T follicular helper cell (primary cell): ENCODE measurements at places on chromosomes 16 and 17.

- no peak for DNase-seq
Observed at GRCh38 chr16:88789594-88789993, 4.6 kb upstream of the PIEZO1 start.

DNA sequence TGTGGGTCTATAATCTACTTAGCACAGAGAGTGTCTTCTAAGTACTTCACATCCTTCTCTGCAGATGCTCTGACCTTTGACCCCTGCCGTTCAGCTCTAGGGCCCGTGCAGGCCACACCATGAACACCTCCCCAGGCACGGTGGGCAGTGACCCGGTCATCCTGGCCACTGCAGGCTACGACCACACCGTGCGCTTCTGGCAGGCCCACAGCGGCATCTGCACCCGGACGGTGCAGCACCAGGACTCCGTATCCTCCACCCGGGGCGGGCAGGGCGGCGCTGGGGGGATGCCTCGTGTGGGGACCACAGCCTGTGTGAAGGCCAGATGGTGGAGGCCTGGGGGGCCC is 686 bp downstream of the MLST8 start:
- DNase-seq: no peak

- no peak for DNase-seq
Observed at GRCh38 chr16:6146356-6146755, 1048.8 kb upstream of the EEF2KMT start.

DNA sequence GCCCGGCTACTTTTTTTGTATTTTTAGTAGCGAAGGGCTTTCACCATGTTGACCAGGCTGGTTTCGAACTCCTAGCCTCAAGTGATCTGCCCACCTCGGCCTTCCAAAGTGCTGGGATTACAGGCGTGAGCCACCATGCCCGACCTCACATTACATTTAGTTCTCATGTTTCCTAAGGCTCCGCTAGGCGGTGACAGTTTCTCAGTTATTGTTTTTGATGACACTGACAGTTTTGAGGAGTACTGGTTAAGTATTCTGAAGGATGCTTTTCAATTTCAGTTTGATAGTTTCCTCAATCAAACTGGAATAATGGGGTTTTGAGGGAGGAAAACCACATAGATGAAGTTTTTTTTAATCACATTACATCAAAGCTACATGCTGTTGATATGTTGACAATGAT is 1028.5 kb downstream of the CDH8 start:
- no peak for DNase-seq

DNA sequence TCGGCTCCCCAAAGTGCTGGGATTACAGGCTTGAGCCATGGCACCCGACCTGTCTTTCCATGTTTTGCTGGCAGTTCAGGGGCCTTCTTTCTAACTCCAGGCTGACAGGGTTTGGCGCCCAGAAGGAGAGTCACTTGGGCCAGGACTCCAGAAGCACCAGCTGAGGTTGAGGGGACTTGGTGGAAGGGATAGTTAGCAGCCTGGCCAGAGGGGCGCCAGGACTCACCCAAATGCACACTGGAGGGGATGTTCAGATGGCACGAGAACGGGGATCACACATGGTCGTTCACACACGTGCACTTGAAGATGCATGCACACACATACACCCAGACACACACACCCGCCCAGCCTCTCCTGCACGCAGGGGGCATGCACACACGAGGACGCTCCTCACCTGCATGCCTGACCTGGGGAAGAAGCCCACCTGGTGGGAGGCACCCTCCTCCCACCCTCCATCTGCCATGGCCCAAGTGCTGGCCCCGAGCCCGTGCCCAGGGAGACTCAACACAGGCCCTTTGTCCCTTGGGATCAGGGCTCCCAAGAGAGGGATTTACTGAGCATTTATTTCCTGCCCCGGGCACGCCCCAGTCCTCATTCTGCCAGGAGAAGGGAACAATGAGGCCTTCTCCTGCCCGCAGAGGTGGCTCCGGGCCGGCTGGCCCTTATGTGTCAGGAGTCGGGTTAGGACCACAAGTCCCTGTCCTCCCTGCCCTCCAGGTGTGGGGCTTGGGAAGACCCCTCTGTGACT is 2.3 kb upstream of the PRSS21 start:
- DNase-seq: no peak

DNA sequence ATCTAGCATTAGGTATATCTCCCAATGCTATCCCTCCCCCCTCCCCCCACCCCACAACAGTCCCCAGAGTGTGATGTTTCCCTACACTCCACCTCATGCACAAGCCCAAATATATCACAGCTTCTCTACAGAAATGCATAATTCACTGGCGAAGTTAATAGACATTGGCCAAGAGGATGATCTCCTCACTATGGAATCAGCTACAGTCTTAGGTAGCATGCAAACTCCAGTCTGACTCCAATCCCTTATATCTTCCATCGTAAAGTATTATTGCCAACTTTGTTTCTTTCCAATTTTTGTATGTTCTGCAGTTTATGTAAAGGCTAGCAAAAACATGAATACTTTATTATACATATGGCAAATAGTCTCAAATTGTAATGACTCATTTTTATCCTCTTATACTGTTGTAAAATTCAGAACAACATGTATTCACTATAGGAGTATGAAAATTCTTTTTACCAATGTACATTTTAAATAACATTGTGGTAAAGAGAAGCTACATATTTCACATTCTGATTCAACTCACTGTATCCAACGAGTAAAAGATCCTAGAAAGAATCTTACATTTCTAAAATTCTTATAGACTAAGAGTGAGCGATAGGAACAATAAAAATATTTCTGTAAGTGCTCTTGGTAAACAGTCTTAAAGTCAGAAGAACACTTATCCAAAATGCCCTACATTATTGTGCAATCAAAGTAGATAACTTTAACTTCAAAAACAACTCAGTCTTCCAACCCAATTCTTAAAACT is 871 bp downstream of the ABCA8 start:
- DNase-seq: no peak
